ENCODE measurements at places on chromosomes 4 and X.

- DNase-seq = no peak
Measured at GRCh38 chr4:105765690-105766407, 57.3 kb downstream of the GSTCD start.

DNA sequence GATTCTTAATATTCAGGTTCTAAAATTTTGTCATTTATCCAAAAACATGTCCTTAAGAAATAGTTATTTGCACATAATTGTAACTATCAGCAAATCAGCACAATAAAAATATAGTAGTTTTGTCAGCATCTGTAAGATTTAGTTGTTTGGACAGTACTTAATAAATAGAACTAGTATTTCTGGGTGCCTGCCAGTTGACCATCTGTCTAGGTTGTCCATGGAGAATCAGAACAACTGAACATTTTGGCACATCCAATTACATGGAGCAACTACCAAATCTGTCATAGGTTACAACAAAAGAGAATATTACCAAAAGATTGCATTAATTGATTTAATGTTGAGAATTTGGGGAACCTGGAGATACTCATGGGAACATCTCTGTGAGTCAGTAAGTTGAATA is 305.5 kb upstream of the TACR3 start:
- no peak for DNase-seq

DNA sequence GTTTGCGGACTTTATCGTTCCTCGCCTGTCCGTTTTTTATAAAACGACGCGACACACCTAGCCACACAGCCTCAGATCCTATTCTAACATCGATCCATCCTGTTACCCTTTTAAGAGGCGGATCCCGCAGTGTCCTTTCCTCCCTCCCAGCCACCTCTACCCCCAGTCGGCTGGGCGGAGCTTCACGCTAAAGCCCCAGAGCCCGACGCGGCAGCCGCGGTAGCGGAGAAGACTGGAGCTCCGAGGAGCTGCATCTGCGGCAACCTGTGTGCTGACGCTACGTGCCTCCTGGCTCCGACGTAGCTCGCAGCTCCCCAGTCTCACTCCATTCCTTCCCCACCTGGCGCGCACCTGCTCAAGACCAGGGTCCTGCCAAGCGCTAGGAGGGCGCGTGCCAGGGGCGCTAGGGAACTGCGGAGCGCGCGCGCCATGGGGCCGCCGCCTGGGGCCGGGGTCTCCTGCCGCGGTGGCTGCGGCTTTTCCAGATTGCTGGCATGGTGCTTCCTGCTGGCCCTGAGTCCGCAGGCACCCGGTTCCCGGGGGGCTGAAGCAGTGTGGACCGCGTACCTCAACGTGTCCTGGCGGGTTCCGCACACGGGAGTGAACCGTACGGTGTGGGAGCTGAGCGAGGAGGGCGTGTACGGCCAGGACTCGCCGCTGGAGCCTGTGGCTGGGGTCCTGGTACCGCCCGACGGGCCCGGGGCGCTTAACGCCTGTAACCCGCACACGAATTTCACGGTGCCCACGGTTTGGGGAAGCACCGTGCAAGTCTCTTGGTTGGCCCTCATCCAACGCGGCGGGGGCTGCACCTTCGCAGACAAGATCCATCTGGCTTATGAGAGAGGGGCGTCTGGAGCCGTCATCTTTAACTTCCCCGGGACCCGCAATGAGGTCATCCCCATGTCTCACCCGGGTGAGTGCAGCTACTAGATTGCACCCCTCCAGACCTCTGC is at the start of gene RNF128:
Gene RNF128, plus strand, starts transcription at position 217 of the 953 bp plus-strand sequence. Its CDS starts 213 bp downstream, at position 430.
- no peak for DNase-seq

GRCh38 chrX:65610040-65610439 is 57.4 kb upstream of the MSN start:
- no peak for DNase-seq

DNA sequence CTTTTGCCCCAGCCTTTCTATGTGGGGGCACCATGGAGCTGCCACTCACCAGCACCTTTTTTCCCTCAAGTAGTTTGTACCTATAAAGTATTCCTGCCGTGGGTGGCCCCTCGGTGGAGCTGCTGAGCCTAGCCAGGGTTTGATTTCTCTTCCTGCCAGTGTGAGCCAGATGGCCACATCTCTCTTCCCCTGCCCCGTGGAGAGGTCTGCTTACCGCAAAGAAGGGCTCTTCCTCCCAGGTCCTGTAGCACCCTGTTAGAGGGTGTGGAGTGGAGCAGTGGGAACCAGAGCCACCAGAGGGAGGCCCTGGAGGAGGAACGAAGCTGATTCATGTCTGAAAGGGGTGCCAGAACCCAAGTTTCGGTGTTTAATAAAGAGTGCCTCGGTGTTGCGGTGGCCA is 95.4 kb downstream of the PTTG2 start:
- no peak for DNase-seq

GRCh38 chr4:87077914-87078585 is 142.4 kb downstream of the KLHL8 start:
- no peak for DNase-seq

- no peak for DNase-seq
Measured at GRCh38 chr4:74377714-74378113, 12.8 kb downstream of the EREG start.

DNA sequence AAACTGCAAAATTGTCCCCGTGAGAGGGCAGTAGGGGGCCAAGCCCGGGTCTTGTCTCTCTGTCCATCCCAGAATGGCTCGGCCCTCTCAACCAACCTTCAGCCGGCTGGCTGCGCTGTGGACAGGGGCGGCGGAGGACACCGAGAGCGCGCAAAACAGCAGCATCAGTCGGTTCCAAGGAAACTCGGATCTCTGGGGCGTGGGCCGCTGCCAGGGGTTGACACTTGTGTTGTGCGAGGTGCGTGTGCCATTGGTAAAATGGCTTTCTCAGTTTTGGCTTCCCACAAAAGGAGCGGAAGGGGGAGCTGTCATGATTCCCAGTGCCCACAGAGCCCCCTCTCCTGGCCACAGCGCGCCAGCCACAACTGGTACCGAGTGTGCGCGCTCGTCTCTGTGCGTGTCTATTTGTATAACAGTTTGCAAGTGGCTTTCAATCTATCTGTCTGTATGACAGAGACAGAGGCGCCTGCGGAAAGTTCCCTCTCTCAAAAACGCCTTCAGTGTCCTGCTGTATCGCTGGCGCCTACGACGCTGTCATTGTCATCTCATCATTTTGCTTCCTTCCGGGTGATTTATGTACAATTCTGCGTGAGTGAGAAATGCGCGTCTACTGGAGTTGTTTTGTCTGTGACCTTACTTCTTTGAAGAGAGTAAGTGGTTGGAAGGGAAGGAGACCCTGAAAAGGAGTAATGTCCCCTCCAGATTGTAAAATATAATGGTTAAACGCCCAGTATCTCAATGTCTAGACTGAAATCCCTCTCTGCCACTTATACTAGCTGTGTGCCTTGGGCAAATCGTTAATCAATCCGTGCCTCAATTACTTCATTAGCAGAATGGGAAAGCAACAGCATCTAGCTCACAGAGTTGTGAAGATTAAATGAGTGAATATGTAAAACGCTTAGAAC is 1.8 kb downstream of the DKK2 start:
- no peak for DNase-seq

DNA sequence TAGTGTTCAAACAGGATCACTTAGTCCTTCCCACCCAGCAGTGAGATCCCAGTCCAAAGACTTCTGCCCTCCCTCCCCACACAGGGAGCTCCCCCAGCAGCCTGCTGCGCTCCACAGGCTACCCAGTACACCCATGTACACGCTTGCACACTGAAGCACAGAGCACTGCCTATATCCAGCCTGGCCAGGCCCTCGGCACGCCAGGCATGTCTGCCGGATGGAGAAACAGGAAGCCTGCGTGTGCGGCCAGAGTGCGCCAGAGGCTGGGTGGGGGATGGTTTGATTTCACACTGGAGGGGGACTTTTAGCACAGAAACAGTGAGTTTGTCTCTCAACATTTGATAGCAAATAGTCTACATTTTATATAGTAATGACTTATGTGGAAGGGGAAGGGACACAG is 833.5 kb upstream of the IGFBP7 start:
- DNase-seq = no peak

DNA sequence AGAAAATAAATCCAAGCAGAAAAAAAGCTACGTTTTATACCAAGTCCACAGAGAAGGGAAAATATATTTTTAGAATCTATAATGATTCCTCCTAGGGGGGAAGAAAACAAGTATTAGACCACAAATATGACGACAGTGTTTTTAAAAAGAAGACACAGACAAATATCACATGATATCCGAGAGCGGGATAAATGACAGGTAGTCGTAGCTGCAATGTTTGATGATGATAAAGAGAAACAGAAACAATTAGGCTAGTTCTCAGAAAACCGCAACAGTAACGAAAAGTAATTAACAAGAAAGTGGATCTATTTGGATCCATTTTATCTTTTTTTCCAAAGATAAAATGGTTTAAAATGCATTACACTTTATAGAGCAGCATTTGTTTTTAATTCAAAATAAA is 918 bp downstream of the HAUS3 start:
- no peak for DNase-seq

- DNase-seq = no peak
Measured at GRCh38 chr4:84050015-84050414, 449.1 kb downstream of the NKX6-1 start.

DNA sequence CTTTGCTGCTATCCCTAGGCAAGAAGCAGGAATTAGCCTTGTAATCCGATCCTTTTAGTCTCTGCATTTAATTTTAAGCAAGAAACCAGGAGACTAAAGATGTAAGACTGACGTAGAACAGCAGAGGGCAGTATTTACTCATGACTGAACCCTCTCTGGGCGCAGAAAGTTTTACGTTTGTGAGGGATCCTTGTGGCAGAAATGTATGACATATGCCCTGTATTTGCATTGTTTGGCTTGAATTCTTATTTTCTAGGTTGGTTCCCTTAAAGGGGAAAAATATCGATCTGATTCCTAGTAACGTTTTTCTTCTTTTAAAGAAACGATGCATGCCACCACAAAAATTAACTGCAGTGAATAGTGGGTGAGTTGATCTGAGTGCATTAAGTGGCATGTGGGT is 1.3 kb upstream of the FAT4 start:
- no peak for DNase-seq

DNA sequence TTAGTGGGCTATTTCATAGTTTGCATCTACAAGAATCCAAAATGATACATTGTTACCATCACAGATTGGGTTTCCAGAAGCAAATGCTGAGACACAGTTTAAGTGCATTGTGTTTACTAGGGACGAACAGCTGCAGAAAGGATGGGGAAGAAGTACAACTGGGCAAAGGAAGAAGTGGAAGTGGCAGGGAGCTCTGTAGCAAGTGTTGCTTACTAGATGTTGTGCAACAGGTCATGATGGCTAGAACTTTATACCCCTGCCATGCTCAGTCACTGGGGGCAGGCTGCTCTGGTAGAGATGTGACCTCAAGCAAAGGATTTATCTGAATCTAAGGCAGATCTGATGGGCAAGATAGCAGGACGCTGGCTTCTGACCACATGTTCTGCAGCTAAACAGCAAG is 76.1 kb upstream of the EMCN start:
- DNase-seq = no peak

DNA sequence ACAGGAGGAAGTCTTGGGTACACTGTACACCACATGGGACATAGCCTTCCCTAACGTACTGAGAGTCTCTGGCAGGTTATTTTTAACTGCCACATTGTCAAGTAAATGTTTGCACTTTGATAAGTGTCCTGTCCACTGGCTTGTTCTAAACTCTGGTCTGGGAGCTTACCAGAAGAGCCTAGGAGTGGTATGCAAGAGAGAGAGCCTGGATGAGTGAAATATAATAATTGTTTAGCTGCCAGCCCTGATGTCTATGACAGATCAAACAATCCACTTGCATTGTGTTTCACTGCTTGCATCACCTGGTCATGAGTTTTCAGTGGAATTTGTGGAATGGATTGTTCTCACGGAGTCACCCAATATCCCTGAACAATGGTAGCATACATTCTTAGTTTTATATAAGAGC is 91.6 kb downstream of the SHROOM3 start:
- DNase-seq = no peak

DNA sequence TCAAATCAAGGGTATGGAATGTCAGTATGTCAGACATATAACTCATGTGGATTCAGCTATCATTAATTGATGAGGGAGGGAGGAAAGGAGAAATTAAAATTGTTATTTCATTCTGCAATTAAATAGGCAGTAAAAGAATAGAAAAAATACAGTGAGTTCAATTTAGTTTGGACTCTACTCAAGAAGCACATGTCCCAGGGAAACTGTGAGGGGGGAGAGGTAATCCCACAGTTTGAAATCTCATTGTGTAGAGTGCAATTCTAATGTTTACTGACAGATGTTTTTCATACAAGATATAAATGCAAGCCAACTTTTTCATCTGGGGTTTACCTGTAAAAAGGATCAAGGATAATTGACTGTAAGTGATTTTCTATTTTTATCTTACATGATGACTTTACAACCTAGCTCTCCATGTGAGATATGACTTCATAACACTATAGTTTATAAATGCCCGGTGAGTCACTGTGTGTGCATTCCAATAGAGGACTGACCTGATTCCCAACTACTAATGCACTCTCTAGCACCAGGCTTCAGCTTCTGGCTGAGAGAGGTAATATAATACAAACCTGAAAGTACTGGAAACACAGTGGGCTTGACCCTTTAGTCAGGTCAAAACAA is 35.2 kb upstream of the SCD5 start:
- no peak for DNase-seq

- DNase-seq = no peak
Measured at GRCh38 chr4:53313510-53313909, 52.4 kb downstream of the SCFD2 start.

- no peak for DNase-seq
Measured at GRCh38 chr4:156786713-156787112, 184.9 kb downstream of the PDGFC start.

DNA sequence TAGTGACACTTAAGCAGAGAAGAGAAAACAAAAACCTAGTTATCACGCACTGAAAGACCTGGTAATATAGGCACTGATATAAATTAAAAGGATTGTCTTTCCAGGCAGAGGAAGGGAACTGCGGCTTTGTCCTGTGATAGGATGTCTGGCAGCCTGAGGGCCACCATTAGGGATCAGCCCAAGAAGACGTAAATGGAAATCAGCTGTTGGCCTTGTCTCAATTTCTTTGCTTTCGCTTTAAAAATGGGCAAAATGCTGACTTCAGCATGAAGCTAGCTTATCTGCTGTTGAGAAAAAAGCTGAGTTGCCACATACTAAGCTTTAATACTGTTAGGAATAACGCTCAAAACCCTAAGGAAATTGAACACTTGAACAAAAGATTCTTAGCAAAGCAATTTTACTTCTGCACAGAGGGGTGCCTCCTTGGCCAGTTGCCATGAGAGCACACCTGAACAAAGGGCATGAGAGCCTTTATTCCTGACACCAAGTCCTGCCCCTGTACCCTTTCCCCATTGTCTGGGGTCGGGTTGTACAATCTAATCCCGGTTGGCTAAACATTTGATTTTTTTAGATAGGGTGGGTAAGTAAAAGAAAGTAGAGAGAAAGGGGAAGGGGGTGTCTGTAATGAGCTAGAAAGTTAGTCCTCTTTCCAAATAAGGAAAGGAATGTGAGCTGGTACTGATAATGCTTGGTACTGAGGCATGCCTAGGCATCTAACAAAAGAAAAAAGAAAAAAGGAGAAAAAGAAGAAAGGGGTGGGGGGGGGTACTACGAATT is 85.1 kb upstream of the UCP1 start:
- DNase-seq = no peak
